ENCODE measurements at places on chromosomes 3 and 15.
A peak's percentile ranks its signal among the peaks of the same experiment; 100 is the strongest.

GRCh38 chr3:190531406-190531805 lies 17.5 kb downstream of the IL1RAP start:
- no peak for DNase-seq

- DNase-seq = no peak
Measured at GRCh38 chr15:60057554-60057953, 53.4 kb downstream of the FOXB1 start.

DNA sequence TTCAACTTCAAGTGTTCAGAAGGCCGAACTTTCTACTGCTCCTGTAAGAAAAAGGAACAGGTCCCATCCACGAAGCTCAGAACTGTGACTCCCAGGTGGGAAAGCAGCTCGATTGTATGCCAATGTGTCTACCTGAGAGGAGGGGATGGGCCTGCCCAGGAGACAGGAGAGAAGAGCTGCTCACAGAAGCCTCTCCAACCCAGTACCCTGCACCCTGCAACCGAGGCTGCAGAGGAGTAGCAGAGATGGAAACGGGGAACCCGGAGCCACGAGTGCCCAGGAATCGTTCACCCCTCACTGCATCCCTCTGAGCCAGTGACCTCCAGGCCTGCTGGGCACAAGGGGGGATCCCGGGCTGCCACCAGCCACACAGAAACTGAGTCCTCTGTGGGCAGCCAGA lies 86.5 kb upstream of the PRR23E start:
- DNase-seq = no peak

GRCh38 chr3:133712017-133712416 lies 34.2 kb upstream of the TF start:
- DNase-seq = no peak

- DNase-seq = peak; percentile 3
Measured at GRCh38 chr3:190618330-190619030, 104.6 kb downstream of the IL1RAP start.

- no peak for DNase-seq
Measured at GRCh38 chr3:171522651-171523050, 62.4 kb upstream of the TNIK start.
